ENCODE measurements at places on chromosomes 12 and 14. TPM values are rescaled to one million over a fixed set of nuclear protein-coding genes. Genes with fewer than 3 reads are reported as not detected.

DNA sequence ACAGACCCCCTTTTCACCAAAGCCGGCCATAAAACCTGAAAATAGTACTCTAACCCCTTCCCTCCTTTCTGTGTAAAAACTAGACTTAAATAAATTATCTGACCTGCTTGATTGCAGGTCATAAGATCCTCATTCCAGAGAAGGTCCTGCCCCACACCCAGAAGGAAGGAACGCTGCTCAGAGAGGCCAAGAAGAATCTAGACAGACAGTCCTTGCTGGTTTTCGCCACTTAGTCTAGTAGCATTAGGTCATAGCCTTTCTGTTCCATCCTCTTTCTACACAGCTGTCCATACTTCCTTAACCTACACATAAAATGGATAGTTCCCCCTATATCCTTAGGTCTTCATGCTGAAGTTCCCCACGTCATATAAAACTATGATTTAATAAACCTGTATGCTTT is 83.7 kb upstream of the IGF1 start:
- no peak for DNase-seq

PLCZ1 gene
- total RNA-seq: not detected

- no peak for DNase-seq
Observed at GRCh38 chr14:33959692-33960151, 8.8 kb upstream of the EGLN3 start.

CNTN1 gene
- total RNA-seq: 1.3 TPM

- DNase-seq: no peak
Observed at GRCh38 chr14:29913566-29913965, 14.1 kb downstream of the PRKD1 start.

CLEC14A gene
- total RNA-seq: 9.1 TPM

DNA sequence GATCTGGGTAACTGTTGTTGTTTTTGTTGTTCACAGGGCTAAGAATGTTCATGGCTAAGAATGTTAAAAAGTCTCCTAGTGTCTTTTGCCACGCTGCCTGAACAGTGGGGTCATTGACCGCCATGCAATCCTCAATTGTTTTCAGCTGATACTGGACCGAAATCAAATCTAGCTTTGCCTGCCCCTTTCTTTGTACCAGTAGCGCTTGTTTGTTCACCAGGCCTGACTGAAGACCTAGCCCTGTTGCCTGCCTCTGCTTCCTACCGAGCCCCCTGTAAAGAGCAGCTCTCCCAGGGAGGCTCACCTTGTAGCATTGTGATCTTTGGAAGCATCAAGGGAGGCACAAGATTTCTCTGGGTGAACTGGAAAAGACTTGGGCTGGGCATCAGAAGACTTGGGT is 6.7 kb downstream of the PSEN1 start:
- DNase-seq: no peak

TMEM233 gene
- 0.63 TPM for total RNA-seq

- DNase-seq: no peak
Observed at GRCh38 chr12:22640851-22641250, 15.9 kb downstream of the ETNK1 start.

LHX5 gene
- not detected for total RNA-seq

GRCh38 chr14:94598506-94598815 is 13.7 kb upstream of the SERPINA3 start:
- DNase-seq: no peak

AMN gene
- 198 TPM for total RNA-seq

All from mucosa of descending colon (tissue), 3 donors.